ENCODE measurements at places on chromosomes 7 and 10. TPM values are rescaled to one million over a fixed set of nuclear protein-coding genes. Genes with fewer than 3 reads are reported as not detected.

- no peak for DNase-seq
These were observed 3.2 kb downstream of the NYAP1 start for GRCh38 chr7:100486753-100487446.

DNA sequence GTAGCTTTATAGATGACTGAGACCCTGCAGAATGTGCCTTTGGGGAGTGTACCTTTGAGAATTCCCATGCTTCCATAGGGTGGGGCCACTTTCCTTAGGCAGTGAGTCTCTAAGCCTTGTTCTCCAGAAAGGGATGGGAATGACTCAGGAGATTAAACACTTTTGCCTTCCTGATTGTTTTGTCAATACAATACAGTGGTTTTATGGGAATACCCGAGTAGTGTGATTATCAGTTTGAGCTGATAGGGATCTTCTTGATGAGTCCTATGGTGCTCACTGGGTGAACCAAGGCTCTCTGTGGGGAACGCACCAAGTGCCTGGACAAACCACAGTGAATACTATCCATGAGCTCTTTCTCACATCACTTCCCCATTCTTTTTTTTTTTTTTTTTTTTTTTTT, 6.3 kb downstream of the MYOF start:
- no peak for DNase-seq

DNA sequence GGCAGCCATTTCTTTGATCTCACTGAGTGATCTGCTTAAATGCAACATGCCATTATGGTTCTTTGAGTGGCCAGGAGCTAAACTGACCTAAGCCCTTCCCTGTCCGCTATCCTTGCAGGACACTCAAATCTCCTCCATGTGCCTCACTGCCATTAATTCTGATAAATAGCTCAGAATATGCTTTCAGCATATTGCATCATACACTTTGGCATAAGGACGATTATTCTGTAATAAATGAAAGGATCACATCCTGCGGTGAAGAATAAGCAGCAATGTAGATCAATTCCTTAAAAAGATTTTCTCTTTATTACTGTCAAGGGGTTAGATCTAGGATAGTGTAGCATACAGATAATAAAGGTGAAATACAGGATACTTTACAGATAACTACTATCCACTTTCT, 231.8 kb upstream of the CTBP2 start:
- DNase-seq: no peak

DNA sequence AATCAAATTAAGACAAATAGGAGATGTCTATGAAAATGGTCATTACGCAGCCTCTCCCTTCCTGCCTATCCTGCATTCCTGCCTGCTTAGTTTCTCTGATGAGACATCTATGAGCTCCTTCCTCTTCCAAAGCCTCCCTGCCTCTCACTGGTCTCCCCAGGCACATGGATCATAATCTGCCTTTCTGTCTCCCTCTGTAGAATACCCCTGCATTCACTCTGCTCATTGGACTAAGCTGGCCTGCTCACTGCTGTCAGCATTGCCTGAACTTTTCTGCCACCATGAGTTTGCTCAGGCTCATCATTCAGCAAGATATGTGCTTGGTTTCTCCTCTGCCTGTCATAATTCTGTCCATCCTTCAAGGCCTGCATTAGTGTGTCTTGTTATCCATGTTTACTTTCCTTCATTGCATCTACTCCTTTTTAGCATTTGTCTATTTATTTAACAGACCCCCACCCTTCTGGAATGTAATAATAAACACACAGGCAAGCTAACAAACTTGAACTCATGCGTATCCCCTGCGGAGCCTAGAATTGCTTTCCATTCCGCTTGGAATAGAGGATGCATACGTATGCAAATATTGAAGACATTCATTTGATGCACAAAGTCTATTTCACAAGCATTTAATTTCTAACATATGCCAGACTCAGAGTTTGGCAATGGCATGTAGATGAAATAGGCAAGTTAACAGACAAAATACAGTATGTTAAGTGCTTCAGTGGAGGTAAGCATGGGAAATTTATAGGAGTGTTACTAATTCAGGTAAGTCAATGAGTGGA, 88.3 kb downstream of the PTPRZ1 start:
- DNase-seq: no peak

MAT1A gene
- not detected for total RNA-seq
